ENCODE measurements at places on chromosomes 16 and 17. TPM values are rescaled to one million over a fixed set of nuclear protein-coding genes. Genes with fewer than 3 reads are reported as not detected.

BIRC5 gene
- 10.1 TPM for total RNA-seq

SARM1 gene
- total RNA-seq, result 11.7 TPM

DNA sequence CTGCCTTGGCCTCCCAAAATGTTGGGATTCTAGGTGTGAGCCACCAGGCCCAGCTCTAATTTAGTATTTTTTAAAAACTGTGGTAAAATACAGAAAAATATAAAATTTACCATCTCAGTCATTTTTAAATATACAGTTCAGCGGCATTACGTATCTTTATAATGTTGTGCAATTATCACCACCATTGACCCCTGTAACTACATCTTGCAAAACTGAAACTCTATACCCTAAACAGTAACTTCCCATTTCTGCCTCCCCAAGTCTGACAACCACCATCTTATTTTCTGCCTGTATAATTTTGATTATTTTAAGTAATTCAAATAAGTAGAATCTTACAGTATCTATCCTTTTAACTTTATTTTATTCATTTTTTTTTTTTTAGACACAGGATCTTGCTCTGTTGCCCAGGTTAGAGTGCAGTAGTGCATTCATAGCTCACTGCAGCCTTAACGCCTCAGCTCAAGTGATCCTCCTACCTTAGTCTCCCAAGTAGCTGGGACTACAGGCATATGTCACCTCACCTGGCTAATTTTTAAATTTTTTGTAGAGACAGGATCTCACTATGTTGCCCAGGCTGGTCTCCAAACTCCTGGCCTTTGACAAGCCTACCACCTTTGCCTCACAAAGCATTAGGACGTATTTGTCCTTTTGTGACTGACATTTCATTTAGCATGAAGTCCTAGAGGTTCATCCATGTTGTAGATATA lies 10.9 kb upstream of the GGA2 start:
- no peak for DNase-seq

DNA sequence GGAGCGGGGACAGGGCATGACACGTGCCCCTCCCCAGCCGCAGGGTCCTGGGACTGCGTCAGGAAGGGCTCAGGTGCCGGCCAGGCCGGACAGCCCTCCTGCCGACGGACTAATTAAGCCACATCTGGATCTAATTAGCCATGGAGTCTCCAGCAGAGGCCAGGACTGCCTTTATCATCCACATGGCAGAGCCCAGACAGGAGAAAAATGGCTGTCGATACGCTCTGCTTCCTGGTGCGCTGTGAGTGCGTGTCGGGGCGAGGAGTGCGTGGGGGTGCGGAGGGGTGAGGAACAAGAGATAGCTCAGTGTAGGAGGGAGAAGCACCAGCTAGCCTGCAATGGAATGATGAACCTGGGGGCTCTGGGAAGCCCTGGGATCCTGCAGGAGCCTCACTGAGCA lies 218.8 kb downstream of the IRF8 start:
- DNase-seq, result no peak

GRCh38 chr17:28118362-28118761 lies 75.9 kb downstream of the NLK start:
- DNase-seq, result no peak

DNA sequence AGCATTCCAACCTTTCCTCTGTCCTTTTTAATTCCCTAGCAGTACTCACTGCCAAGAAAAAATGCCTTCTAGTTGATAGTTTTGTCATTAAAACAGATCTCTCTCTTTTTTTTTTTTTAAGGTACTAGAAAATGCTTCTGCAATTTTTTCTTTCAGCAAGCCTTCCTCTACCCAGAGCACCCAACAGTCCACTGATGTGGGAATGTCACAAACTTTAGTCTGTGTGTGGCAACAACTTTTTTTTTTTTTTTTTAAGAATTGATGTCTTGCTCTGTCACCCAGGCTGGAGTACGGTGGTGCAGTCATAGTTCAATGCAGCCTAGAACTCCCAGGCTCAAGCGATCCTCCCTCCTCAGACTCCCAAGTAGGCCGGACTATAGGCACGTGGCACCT lies 34.7 kb downstream of the CDRT15 start:
- DNase-seq, result no peak

ACSM5 gene
- total RNA-seq, result 0.40 TPM

GRCh38 chr16:58732545-58733247 lies 1.4 kb downstream of the GOT2 start:
- DNase-seq, result no peak

PYY gene
- total RNA-seq, result 79.7 TPM

DNA sequence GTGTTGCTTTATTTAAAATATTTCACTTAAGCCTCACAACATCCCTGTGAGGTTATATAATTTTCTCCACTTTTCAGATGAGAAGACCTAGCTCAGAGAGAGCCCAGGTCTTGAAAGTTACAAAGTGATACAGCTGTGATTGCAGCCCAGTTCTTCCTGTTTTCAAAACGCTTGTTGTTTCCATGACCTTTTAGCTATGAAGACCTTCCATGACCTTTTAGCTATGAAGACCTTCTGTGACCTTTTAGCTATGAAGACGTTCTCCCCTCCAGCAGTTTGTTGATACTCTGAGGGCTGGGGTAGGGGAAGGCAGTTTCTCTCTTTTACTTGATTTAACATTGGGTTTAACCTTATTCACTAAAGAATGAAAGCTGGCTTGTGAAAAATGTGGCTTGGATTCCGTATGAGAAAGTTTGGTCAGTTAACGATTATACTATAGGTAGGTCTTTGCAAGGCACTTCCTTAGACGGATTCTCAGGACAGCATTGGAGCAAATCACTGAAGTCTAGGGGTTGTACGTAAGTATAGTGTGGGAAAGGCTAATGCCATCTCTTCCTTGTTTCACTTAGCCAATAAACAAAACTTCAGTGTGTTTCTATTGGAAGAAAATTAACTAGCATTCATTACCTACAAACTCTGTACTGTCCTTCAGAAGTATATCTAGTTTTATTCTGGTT lies 20.7 kb downstream of the PHKB start:
- no peak for DNase-seq

- no peak for DNase-seq
Measured at GRCh38 chr16:84156342-84156784, 11.3 kb downstream of the DNAAF1 start.

GRCh38 chr17:56756536-56756935 lies 77.2 kb downstream of the C17orf67 start:
- DNase-seq, result no peak

Measured in left colon (tissue), 2 donors.